Amniotic epithelial cell (primary cell): ENCODE measurements at places on chromosomes 6 and 20.

GRCh38 chr20:7383216-7383615, 557.0 kb downstream of the HAO1 start:
- DNase-seq: no peak

GRCh38 chr6:138849791-138850190, 53.9 kb downstream of the ECT2L start:
- DNase-seq: no peak

- DNase-seq: no peak
These were observed 91.3 kb downstream of the ADGRB3 start for GRCh38 chr6:68726337-68726736.

DNA sequence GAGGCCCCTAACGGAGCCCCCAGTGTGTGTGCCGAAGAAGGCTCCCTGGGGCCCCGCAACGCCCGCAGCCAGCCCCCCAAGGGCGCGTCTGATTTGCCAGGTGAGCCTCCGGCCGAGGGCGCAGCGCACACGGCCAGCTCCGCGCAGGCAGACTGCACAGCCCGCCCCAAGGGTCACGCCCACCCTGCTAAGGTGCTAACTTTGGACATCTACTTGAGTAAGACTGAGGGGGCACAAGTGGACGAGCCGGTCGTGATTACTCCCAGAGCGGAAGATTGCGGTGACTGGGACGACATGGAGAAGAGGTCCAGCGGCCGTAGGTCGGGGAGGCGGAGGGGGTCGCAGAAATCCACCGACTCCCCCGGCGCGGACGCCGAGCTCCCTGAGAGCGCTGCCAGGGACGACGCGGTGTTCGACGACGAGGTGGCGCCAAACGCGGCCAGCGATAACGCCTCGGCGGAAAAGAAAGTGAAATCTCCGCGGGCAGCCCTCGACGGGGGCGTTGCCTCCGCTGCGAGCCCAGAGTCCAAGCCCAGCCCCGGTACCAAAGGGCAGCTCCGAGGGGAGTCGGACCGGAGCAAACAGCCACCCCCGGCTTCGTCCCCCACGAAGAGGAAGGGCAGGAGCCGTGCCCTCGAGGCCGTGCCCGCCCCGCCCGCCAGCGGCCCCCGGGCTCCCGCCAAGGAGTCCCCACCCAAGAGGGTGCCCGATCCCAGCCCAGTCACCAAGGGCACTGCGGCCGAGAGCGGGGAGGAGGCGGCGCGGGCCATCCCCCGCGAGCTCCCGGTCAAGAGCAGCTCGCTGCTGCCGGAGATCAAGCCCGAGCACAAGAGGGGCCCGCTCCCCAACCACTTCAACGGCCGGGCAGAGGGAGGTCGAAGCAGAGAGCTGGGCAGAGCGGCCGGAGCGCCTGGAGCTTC, 117.0 kb downstream of the RTN4IP1 start:
- DNase-seq: no peak

- DNase-seq: no peak
These were observed 25.8 kb downstream of the ANKRD6 start for GRCh38 chr6:89458704-89459103.

DNA sequence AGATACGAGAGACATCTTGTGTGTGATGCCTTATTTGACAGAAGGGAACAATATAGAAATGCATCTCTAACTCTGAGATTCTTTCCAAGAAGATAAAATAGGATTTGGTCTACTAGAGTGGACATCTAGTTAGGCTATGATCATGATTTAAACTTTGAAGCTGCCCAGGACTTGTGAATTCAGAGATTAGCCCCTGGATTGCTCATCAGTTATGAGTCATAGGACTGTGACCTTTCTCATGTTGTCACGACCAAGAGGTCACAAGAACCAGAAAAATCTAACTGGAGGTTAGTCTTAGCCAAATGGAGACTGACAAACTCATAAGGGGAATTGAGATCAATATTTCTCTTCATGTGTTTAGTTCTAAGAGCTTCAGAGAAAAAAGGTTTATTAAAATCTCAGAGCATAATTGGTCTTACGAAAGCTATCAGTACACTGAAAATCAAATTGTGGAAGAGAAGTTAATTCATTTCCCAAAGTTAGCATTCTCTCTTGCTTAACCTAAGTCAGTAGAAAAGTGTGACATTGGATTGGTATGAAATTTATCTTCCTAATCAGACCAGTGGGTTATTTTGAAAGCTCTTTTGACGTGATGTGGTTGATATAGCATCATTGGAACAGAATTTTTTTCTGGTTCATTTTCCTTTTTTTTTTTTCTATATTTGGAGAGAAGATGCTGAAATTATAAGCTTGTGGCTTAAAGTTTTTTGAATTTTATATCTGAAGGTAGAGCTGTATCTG, 245.7 kb downstream of the RNF144B start:
- peak; percentile 65 for DNase-seq

DNA sequence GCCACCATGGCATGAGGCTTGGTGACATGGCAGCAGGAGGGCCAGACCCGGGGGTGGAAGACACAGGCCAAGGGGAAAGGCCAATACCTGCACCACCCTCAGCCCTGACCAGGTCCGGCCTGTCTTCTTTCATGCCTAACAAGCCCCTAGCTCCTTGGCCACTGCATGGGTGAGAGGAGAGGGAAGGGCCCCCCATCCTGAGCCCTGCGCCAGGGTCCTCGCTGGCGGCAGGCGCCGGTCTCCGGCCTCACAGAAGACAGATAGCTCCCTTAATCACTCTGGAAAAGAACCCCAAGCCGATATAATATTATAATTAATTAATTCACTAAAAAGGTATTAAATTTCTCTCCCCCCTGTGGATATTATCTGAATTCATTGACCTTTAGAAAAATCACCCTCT, 41.4 kb downstream of the MDFI start:
- no peak for DNase-seq

GRCh38 chr6:20211941-20212391, 303 bp downstream of the MBOAT1 start:
- DNase-seq: peak; percentile 17

GRCh38 chr6:169075211-169075914, 178.3 kb downstream of the THBS2 start:
- peak; percentile 82 for DNase-seq

GRCh38 chr20:18984238-18985200, 170.9 kb downstream of the SCP2D1 start:
- DNase-seq: no peak

DNA sequence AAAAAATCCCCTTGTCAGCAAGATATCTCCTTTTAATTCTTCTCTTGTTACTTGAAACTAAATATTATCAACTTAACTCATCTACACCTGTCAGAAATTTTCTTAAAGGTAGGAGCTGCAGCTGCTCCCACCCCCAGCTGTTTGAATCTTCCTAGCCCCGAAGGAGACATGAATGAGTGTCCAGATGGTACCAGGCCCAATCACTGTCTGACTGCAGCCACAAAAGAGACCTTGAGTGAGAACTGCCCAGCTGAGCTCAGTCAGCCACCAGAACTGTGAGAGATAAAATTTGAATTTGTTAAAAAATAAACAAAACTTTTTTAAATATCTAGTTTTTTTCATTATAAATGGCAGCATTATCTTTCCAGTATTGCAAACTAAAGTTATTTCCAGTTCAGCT, 84.7 kb downstream of the PRSS35 start:
- no peak for DNase-seq
